ENCODE measurements at places on chromosomes 1 and 21.

DNA sequence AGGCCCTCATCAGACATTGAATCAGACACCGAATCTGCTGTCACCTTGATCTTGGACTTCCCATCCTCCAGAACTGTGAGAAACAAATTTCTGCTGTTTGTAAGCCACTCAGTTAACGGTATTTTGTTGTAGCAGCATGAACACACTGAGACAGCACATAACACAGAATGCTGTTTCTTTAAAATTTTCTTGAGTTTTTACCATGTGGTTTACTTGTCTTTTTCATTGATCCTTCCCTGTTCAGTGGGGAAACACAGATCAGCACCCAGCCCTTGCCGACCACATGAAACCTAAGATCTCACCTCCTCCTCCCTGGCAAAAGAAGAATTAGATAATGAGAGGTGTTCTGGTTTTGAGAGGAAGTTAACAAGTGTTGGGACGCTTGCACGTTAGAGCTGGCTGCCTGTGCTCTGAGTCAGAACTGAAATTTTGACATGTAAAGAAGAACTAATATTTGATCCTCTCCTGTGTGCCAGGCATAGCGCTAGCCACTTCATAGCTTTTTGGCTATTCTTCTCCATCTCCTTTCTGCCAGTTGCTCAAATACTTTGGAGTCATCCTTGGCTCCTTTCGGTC lies 179.6 kb downstream of the DHRS3 start:
- peaks cover 58% of the 10 kb centered on the region for H3K4me1 ChIP-seq
- no peaks in the 10 kb centered on the region for H3K27me3 ChIP-seq
- H3K27ac ChIP-seq = peak overlapping the region; percentile 36
- no peaks in the 10 kb centered on the region for H3K36me3 ChIP-seq

- DNase-seq = no peak
- H3K27ac ChIP-seq = no peak overlapping the region
- no peaks in the 10 kb centered on the region for H3K27me3 ChIP-seq
- peaks cover 3% of the 10 kb centered on the region for H3K36me3 ChIP-seq
Measured at GRCh38 chr1:58363585-58363984, 182.9 kb downstream of the OMA1 start.

DNA sequence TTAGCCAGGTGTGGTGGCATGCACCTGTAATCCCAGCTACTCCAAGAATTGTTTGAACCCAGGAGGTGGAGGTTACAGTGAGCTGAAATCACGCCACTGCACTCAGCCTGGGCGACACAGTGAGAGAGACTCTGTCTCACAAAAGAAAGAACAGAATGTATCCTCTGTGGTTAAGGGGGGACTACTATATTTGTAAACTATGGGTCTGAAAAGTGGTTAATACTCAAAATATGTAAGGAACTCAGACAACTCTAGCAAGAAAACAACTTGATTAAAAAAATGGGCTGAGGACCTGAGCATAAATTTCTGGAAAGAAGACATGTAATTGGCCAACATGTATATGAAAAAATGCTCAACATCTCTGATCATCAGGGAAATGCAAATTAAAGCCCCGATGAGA lies 11.2 kb downstream of the FNBP1L start:
- no peak overlapping the region for H3K27ac ChIP-seq
- DNase-seq = no peak
- no peaks in the 10 kb centered on the region for H3K4me1 ChIP-seq
- H3K4me3 ChIP-seq = no peak overlapping the region
- no peaks in the 10 kb centered on the region for H3K36me3 ChIP-seq

DNA sequence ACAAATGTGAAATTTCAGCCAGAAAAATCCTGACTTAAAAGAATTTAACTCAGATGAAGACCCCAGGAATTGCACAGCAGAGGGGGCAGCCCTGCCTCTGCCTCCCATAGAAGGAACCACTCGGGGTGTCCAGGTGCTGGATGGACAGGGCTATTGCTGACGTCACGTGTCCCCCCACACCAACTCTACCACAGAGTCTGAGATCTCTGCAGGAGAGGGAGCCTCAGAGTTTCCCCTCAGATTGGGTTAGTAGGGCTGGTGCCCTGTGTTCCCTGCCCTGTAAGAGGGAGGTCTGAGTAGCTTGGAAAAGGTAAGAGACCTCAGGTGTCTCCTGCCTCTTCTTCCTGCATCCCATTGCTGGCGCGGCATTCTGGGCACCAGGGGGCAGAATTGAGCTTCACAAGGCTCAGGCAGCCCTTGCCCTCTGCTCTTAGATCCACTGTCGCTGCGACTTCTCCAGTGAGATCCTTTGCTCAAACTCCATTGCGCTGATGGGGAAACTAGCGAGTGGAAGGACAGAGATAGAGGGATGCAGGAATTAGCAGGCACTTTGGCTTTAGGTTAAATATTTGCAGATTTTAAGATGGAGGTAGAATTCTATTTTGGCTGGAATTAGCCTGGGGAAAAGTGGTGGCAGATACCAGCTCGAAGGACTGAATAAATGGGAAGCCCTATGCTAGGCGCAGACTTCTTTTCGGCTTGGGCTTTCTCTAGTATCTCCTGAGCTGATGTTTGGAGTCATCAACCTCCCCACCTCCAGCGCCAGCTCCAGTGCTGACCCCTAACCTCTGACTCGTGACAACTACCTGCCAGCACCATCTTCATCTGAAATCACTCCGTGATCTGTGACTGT lies 42.8 kb upstream of the DMBX1 start:
- H3K4me1 ChIP-seq = no peaks in the 10 kb centered on the region
- peak; percentile 76 for DNase-seq
- H3K36me3 ChIP-seq = no peaks in the 10 kb centered on the region
- no peak overlapping the region for H3K27ac ChIP-seq

- H3K4me3 ChIP-seq = no peak overlapping the region
- no peaks in the 10 kb centered on the region for H3K27me3 ChIP-seq
Measured at GRCh38 chr1:113452921-113453770, 62.8 kb downstream of the MAGI3 start.

GRCh38 chr1:12450090-12450755 lies 167.8 kb downstream of the DHRS3 start:
- no peak for DNase-seq
- no peak overlapping the region for H3K4me3 ChIP-seq
- no peaks in the 10 kb centered on the region for H3K27me3 ChIP-seq
- peak overlapping the region; percentile 66 for H3K27ac ChIP-seq
- H3K4me1 ChIP-seq = peaks cover 76% of the 10 kb centered on the region
- H3K36me3 ChIP-seq = peaks cover 4% of the 10 kb centered on the region

DNA sequence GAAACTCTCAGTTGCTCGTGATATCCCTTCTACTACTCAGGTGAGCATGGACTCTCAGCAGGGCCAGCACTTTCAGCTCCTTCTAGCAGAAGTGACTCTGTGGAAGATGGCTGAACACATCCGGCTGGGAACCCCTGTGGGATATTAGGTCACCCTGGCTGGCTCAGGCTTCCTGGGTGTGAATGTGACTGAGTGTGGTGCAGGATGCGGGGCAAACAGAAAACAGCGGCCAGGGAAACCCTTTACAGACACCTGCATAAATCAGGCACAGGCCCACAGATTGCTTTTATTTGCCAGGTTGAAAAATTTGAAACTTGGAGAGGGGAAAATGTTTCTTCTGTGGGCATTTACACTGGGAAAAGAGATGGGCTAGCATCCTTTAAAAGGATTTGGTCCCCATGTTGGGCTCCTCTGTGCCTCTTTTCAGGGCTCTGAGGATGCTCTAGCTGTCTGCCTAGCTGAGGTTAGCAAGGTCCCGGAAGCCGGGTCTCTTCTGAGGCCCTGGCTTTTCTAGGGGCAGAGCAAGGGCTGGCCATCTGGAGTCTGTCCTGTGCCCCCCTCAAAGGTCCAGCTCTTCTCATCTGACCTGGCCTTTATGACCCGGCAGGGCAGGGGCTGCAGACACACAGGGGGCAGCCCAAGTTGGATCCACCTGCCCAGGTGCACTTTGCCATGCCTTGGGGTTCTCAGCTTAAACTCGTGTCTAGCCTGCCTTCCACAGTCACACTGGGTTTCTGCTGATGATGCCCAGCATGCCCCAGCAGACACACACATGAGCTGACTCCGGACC lies 243.0 kb downstream of the SIPA1L2 start:
- H3K27me3 ChIP-seq = peaks cover 17% of the 10 kb centered on the region
- no peaks in the 10 kb centered on the region for H3K36me3 ChIP-seq
- H3K27ac ChIP-seq = no peak overlapping the region
- H3K4me1 ChIP-seq = no peaks in the 10 kb centered on the region

DNA sequence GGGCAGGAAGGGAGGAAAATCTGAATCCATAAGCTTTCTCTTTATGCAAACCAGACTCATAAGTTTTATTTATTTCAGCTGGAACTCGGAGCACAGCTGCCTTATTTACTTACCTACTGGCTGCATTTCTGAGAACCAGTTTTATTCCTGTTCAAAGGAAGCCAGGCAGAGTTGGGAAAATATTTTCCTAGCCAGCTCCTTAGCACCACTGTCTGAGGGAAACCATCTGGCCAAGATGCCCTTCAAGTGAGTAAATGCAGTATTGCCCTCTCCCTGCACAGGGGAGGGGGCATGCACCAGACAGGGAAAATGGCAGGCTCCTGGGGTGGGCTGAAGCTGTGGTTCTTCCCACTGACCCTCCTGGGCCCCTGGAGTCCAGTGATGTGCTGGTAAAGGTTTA lies 28.9 kb upstream of the FMOD start:
- H3K4me1 ChIP-seq = no peaks in the 10 kb centered on the region
- H3K4me3 ChIP-seq = no peak overlapping the region
- no peak for DNase-seq
- peaks cover 2% of the 10 kb centered on the region for H3K27me3 ChIP-seq

DNA sequence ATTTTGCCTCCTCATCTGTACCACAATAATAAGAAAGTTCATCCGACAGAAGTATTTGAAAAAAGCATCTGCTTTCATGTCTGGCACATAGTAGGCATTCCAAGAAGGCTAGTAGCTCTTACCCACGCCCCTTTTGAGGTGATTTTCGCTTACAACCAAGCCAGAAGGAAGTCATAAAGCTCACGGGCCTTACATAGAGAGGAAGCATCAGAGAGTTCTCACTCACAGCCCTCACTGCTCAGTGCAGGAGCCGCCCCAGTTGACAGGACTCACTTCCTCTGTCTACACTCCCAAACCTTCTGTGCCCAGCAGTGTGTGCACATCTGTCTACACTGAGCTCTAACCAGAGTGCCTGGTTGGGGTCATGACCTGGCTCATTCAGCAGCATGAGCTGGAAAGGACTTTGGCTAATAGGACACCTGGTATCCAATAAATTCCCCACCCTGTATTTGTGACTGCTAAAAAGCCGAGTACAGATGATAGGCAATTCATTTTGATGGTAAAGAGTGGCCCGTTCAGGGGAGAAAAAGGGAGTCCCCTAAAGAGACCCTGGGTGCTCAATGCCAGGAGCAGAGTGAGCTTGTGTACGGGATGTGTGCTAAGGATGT lies 36.8 kb upstream of the DUSP10 start:
- H3K4me1 ChIP-seq = peaks cover 50% of the 10 kb centered on the region
- H3K27me3 ChIP-seq = no peaks in the 10 kb centered on the region
- DNase-seq = peak; percentile 31
- H3K27ac ChIP-seq = peak overlapping the region; percentile 77
- no peak overlapping the region for H3K4me3 ChIP-seq
- H3K36me3 ChIP-seq = no peaks in the 10 kb centered on the region
